ENCODE measurements at places on chromosomes 5 and 9.

DNA sequence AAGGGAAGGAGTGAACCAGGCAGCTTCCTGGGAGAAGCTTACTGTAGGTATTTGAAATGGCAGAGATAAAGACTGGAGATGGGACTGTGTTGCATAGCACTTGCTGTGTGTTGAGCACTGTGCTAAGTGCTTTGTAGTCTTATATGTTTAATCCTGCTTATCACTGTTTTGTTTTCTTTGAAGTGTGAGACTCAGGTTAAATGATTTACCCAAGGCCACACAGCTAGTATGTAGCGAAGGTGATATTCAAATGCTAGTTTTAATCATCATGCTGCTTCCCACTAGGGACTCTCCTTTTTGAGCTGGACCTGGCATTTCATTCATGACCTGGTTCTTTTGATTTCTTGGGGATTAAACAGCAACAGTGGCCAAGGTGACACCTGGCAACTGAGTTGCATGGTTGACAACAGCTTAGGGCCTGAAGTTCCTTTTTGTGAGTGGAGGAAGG lies 35.3 kb upstream of the SPRY4 start:
- DNase-seq = no peak

DNA sequence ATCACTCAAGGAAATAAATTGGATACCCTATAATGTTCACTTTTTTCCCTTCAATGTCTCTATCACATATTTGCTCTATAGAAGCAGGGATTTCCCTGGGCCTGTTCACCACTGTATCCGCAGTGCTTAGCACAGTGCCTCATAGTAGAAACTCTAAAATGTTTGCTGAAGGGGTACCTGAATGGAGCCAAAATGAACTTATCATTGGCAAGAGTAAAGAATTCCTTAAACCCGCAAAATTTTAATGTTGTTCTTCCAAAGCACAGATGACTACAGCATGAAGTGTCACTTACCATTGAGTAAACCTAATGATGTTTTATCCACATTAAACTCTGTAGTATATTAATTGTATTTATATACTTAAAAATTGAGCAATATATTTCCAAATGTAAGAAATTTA lies 96.1 kb downstream of the JAKMIP2 start:
- no peak for DNase-seq

GRCh38 chr5:17219006-17219422 lies 1.6 kb downstream of the BASP1 start:
- no peak for DNase-seq

- no peak for DNase-seq
Measured at GRCh38 chr9:71747576-71747975, 20.7 kb downstream of the CEMIP2 start.

DNA sequence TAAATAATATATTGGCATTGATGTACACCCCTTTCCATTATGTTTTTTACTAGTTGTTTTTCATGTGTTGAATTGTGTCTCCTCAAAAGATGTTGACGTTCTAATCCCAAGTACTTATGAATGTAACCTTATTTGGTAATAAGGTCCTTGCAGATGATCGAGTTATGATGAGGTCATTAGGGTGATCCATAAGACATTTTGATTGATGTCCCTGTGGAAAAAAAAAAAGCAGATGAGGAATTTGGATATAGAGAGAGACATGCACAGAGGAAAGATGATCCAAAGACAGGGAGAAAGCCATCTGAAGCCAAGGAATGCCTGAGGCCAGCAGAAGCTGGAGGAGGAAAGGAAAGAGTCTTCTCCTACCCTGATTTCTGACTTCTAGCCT lies 632.7 kb downstream of the TLR4 start:
- no peak for DNase-seq

DNA sequence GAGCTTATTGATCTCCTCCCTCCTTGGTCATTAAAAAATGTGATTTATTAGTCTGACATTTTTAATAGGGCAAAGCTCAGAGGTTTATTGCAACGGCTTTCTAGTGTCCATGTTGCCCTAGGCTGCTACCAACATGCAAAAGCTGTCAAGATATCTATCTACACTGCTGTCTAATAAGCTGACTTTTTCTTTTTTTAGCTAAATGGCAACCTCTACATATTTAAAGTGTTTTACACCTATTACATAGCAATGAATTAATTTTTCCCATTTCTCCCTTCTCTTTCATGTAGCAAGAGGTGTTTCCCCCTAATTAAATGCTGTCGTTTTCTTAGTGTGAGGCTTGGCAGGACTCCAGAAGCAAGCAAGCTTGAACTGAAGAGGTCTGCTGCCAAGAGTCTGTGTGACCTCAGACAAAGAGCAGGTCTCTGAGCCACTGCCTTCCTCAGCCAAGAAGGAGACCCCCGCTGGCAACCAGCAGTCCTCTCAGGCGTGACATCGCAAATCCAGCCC lies 79.4 kb downstream of the GAS1 start:
- DNase-seq = no peak

DNA sequence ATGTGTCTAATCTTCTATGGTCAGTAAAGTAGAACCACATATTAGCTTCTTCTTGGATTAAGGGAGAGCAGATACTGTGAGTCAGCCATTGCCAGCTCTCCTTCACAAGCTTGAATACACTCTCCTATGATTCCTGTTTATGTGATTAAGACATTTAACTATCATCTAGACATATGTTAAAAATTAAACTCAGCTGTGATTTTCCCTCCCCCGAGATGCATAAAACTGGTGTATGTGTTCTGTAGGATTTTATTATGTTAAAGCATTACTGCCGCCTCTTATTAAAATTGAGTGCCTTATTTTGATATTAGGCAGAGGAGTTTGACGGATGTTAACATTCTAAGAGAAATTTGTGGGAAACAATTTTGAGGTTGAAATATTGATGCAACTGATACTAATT lies 114.6 kb downstream of the ACTBL2 start:
- no peak for DNase-seq

DNA sequence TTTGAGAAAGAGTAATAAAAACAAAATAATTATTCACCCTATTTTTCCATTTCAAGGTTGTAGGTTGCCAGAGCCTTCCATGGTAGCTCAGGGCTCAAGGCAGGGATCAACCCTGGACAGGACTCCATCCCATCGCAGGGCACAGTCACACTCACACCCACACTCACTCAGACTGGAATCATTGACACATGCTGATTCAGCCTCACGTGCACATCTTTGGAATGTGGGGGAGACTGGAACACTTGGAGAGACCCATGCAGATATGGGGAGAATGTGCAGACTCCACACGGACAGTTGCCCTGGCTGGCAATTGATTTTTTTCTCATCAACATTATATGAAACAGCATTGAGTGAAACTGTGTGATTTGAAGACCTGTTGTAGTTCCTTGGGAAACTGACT lies 234.1 kb downstream of the ADGRV1 start:
- DNase-seq = no peak

GRCh38 chr5:96000308-96000707 lies 38.7 kb upstream of the ELL2 start:
- DNase-seq = no peak

GRCh38 chr5:61525512-61526206 lies 193.6 kb downstream of the ZSWIM6 start:
- no peak for DNase-seq

- no peak for DNase-seq
Measured at GRCh38 chr5:114089259-114089658, 272.6 kb upstream of the KCNN2 start.

- no peak for DNase-seq
Measured at GRCh38 chr5:57417971-57418370, 64.6 kb downstream of the ACTBL2 start.

GRCh38 chr5:95007921-95008597 lies 276.8 kb downstream of the MCTP1 start:
- no peak for DNase-seq

- DNase-seq = no peak
Measured at GRCh38 chr5:178486239-178486641, 104.0 kb downstream of the COL23A1 start.

DNA sequence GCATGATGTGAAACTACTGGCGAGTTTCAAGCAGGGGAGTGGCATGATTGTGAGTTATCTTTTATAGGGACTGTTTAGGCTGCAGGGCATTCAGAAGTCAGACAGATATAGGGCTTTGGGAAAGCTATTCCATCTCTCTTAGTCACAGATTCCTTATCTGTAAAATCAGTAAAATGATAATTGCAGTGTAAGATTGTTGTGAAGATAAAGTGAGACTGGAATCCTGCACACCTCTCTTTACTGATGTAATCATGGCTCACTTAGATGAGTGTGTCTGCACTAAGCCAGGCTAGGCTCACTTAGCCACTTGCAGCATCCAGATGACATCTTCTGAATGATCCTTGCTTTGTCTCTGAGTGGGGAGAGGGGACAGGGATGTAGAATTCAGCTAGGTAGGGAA lies 81.8 kb upstream of the MAMDC2 start:
- no peak for DNase-seq

DNA sequence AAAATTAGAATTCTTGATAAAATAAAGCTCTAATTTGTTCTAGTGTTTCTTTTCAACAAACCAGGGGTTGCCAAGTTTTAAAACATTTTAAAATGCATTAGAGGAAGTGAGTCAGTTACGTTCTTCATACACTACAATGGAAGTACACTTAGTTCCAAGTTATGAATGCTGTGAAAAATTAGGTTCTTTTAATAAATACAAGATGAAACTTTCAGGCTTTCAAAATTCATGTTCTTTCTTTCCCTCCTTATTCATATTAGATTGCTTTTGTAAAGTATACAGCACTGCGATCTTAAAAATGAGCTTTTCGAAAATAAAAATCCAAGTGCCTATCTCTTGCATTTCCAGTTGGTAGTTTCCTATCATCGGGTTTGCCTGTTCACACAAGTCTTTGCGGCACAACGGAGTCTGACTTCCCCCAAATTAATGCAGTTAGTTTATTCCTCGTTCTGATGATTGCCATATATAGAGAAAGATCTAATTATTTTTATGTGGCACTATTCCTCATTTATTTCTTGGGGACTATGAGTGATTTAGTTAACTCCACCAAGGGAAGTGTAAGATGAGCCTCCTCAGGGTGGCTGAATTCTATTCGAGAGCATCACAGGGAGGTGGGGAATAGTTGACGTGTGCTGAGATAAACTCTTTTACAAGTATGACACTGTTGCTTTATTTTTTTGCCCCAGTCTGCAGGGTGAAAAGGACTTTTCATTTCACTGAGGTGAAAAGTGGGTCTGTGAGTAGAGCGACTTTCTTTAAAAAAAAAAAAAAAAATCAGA lies 238.2 kb downstream of the CD180 start:
- DNase-seq = no peak

DNA sequence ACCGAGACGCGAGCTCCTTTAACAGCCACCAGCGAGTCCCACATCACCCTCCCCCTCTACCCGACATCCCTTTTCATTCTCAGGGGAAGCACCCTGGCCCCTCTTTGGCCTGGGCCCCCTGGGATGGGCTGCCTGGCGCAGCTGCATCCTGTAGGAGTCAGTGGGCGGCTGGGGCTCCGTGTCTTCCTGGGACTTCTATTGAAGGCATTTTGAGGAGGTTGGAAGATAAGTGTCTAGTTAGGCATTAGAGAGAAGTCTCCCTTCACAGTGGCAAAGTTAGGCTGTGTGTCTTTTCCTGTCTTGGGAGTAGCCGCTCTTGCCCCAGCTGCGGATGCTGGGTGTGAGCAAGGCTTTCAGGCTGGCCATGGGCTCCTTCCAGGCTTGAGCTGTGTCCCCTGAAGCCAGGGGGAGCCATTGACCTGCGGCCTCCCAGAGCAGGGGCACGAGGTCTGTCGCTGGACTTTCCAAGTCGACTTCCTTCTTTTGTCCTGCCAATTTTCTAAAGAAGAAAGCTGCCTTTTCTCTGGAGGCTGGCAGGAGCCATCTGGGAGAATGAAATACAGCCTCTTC lies 18.6 kb upstream of the NKD2 start:
- DNase-seq = no peak

- DNase-seq = no peak
Measured at GRCh38 chr5:1754531-1755220, 45.0 kb downstream of the MRPL36 start.

- no peak for DNase-seq
Measured at GRCh38 chr9:75071530-75072122, 16.3 kb downstream of the NMRK1 start.

- no peak for DNase-seq
Measured at GRCh38 chr5:60544142-60544541, 155.8 kb downstream of the DEPDC1B start.

DNA sequence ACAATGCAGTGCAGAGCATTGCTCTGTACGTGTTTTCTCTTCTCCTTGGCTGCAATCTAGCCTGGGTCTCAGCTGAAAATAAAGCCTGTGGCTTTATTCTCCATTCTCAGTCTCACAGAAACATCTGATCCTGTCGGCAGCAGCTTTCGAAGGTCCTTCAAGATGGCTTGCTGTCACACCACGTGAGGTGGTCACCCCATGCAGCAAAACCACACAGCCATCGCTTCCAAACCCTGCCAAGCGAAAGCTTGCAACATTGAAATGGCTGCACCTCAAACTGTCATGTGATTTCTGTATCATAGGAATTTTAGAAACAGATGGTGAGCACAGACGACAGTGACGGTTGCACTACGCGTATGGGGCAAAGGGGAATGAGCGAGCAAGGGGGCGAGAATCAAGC lies 98.5 kb upstream of the SMARCA2 start:
- no peak for DNase-seq

DNA sequence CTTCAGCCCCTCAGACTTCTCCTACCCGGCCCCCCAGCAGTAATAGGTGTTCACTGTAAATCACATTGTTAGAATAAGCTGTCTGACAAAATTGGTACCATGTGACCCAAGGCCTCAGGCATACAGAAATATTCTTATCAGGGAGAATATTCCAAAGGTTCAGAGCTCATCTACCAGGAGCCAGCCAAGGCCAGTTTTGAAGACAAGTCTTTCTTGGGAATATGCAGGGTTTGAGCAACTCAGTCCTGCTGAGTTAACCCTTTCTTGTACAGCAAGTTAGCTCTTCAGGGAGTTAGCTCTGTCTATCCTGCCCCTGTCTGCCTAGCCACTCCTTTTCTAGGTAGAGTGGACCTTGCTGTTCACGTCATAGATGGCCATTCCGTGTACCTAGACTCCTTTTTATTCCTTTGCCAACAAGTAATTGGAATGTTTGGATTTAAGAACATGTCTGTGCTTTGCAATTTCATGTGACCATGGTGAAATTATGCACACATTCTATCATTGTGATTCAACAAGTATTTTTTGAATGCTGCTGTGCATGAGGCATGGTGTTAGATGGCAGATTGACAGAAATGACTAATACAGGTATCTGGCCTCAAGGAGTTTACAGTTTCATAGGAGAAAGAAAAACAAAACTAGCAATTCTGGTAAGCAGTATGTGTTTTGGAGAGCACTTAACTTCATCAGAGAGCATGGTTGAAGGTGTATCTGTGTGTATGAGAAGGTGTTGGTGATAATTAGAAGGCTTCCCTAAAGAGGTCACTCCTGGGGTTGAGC lies 22.6 kb downstream of the TGFBR1 start:
- DNase-seq = no peak

- DNase-seq = no peak
Measured at GRCh38 chr9:95815133-95815532, 60.4 kb upstream of the ERCC6L2 start.

DNA sequence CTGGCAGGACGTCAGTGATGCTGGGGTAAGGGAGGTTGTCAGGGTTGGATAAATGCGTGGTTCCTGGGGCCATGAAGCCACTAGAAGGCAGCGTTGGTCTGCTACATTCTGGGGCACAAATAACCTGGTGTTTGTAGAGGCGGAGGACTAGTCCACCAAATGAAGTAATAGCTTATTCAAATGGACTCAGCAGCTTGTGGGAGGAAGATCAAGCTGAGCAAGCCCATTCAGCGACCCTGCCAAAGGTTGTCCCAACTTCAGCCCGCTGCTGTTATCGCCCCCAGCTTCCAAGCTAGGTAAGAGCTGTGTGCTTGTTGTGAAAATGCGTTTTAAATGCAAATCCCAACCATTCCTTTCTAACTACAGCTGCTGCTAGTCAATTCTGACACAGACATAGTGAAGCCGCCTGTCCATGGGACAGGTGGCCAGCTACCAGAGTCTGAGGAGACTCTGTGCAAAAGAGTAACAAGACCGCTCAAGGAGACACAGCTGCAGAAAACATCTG lies 7.6 kb upstream of the FAM240B start:
- no peak for DNase-seq
